ENCODE measurements at places on chromosomes 5 and 9.

DNA sequence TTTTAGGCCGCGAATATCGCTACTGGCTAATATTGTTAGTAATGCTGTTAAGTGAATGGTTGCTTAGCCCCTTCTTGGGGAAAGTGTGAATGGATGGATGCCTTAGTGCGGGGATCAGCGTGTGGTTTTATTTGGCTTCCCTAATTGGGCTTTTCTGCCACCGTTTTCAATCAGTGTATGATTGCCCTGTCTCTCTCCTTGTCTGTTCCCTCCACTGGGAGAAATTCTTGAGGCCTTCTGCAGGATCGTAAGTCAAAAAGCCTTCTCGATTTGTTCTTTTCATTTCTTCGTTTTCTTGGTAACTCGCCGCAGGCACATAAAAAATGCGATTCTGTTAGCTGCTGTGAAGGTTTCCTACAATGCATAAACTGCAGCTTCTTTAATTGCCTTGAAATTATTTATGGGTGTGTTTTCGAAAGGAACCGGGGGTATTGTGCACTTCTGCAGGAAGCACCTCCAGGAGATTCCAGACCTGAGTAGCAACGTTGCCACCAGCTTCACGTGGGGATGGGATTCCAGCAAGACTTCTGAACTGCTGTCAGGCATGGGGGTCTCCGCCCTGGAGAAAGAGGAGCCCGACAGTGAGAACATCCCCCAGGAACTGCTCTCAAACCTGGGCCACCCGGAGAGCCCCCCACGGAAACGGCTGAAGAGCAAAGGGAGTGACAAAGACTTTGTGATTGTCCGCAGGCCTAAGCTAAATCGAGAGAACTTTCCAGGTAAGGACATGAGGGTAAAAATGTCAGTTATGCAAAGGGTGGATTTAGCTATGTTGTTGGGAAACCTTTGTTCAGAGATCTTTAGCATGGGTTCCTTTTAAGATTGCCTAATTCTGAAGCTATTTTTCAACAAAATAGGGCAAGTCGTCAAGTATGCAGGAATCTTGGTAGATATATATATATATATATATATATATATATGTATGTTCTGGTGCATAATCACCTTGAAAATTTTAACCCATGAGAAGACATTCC lies 700 bp downstream of the SKP2 start:
- DNase-seq, result no peak

- DNase-seq, result no peak
These were observed 30.1 kb downstream of the UBE2QL1 start for GRCh38 chr5:6478793-6479192.

GRCh38 chr9:109718861-109719260 lies 61.1 kb upstream of the PALM2AKAP2 start:
- no peak for DNase-seq

DNA sequence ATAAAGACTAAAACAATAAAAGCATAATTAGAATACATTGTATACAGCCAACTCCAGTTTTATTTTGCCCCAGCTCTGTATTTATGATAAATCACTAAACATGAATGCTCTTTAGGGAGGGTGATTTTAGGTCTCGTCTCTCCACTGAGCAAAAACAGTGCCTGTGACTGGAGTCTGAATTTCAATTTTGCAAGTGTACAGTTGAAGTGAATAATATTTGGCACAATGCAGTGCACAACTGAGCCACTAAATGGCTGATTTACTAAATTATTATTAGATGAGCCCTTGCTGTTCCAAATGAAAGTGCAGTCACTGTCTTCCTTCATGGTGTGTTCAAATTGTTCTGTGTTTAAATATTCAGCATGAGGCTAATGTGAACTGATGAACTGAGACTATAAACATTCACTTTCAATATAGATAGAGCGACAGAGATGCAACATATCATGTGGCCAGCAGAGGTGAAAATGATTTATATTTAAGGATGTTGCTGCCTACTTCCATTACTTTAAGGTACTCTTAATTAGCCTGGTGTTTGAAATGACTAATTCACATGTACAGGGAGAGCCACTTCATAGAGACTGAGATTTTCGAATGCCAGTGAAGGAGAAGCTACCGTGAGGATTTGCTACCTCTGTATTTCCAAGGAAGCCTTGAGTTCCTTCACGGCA lies 375.1 kb downstream of the EBF1 start:
- DNase-seq, result no peak

DNA sequence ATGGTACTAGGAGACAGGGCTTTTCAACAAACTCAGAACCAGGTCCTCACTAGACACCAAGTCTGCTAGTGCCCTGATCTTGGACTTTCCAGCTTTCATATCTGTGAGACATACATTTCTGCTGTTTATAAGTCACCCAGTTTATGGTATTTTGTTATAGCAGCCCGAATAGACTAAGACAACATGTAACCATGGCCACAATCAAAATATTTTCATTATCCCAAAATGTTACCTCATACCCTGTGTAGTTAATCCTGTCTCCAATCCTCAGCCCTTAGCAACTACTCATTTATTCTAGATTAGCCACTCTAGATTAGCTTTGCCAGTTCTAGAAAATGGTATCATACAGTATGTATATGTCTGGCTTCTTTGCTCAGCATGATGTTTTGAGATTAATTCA lies 6.3 kb upstream of the ATG10 start:
- no peak for DNase-seq

DNA sequence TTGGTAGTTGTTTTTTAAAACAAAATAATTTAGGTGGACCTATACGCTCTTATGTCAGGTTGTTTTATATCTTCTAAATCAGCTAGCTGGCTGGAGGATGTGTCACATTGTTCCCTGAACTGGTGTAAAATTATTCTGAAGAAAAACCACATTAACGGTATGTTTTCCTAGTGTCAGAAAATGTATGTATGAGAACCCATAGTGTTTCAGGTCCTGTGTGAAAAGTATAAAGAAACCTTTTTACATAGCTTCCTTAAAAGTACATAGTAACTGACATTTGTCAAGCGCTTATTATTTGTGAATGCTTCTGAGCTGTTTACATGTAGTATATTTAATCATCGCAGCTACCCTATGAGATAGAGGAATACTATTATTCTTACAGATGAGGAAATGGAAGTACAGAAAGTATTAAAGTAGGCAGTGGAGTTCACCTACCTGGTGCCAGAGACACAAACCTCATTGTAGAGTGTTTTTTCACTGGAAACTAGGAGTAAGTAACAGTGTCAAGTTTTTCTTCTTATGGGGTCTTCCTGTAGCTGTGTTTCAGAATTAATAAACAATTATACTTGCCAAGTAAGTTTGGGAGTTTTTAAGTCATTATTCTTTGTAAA lies 10.4 kb upstream of the FAM120AOS start:
- DNase-seq, result no peak

GRCh38 chr5:137572042-137572695 lies 73.0 kb upstream of the SPOCK1 start:
- no peak for DNase-seq

- no peak for DNase-seq
These were observed 24.2 kb downstream of the BASP1 start for GRCh38 chr5:17241635-17242034.

DNA sequence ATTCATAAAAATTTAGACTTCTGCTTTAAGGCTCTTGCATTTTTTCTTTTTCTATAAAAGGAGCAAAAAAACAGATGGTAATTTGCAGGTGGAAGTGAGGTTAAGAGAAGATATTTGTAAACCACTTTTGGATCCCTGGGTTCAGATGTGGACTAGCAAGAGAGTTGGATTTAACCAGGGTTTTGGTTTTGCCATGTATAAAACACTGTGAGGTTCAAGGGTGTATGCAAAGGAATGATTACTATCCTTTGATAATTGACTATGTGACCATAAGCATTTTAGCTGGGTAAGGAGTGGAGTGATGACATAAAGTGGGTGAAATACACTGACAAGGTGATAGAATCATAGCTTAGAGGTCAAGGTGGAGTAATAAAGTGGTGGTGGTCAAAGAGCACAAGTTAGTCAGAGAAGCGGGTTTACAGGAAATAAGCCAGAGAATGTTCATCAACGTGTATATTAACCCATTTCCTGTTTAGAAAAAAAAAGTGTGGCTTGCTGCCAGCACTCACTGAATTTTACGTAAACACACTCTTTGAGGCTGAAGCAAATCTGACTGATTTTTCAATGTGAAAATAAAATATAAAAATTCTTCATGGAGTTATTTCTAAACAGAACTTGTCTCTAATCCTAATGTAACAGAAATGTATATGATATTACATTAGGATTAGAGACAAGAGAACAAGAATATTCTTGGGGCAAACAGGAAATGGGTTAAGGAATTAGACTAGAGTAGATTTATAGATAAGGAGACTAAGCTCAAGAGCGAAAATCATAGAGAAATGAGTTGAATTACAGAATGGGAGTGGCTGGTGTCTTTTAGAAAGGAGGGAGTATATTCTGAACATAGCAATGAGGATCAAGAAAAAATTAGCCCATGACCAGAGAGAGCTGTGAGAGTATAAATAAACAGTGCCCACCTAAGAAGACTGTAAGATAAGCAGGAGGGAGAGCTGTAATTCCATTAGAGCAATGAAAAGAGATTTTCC lies 74.5 kb downstream of the CDKN2A start:
- no peak for DNase-seq

DNA sequence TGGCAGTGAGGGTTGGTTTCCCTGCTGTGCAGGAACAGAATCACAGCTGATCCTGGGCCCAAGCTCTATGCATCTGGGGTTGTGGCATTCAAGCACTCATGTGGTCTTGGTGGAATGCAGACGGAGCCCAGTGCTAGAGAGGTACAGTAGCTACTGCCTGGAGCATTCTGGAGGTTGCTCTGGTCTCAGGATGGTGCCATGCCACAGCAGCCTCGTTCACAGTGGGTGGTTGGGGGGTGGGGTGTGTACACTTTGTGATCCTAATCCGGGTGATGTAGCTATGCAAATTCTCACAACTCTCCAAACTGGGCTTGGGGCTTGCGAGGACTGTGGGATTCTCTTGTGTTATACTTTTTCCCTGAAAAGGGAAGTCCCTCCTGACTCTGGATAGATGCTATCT lies 45.2 kb downstream of the FGD3 start:
- no peak for DNase-seq

DNA sequence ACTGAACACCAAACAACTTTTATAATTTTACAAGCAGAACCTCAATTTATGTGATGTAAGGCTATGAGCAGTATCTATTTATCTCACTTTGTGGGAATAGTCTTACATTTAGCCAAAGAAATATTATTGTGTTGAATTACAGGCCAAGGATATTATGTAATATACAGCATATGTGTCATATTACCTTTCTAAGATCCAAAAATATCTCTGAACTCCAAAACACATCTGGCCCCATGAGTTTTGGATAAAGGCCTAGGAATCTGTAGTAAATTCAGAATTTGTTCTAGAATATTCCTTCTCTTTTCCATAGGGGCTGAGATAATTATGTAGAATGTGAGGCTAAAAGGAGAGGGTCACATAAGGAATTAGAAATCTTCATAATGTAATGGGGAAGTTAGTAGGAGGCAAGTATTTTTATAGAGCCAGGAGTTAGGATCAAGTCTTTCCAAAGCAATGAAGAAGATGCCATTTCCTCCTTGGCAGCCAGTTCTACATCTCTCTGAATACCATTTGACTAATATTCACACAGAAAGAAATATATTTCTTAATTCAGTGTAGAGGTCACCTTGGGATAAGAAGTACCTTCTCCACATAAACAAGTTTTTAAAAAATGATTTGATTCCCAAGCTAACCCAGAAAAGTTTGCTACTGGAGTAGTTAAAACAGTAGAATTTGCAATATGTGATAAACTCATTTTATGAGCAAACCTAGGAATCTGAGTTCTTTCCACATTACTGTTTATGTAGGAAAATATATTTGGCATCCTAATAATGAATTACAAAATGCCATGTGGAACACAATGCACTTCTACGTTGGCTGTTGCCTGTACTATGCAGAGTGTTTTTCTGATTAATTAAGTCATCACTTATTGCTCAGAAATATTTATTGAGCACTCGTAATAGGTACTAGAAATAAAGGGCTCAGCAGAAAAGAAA lies 20.3 kb upstream of the GRAMD2B start:
- no peak for DNase-seq

- DNase-seq, result no peak
These were observed 250.3 kb downstream of the DMAC1 start for GRCh38 chr9:7549249-7549648.

DNA sequence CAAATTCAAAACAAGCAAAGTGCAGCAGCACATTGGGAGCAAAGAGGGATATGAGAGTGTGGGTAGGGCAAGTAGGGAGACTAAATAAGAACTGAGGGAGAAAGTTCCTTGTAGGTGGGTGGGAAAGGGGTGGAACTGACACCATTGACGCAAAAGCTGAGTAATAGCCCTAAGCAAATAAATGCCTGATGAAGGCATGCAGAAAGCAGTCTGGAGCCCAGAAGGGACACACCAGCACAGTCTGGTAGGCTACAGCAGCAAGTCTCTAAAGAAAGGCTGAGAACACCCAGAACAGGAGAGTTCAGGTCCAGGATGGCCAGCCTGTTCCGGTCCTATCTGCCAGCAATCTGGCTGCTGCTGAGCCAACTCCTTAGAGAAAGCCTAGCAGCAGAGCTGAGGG lies at the start of gene INSL4:
TSS of gene INSL4 (plus strand) at position 208 of the 400 bp plus-strand sequence. CDS start at position 313, 105 bp downstream.
- no peak for DNase-seq

DNA sequence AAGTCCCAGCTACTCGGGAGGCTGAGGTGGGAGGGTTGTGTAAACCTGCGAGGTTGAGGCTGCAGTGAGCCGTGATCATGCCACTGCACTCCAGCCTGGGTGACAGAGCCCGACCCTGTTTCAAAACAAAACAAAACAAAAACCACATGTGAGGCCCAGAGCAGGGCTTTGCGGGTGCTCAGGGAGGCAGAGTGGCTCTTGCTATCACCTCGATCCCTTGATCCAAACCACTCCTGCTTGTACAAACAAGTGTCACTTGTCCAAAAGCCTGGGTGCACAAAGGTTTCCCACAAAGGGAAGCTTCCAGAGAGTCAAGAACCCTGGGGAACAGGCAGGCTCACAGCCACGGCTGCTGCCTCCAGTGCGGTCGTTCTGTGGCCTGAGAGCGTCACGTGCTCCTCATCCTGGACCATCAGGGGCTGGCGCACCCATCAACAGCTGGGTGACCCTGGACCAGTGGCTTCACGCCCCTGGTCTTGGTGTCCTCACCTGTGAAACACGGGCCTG lies 162.7 kb downstream of the C9orf50 start:
- peak; percentile 27 for DNase-seq

DNA sequence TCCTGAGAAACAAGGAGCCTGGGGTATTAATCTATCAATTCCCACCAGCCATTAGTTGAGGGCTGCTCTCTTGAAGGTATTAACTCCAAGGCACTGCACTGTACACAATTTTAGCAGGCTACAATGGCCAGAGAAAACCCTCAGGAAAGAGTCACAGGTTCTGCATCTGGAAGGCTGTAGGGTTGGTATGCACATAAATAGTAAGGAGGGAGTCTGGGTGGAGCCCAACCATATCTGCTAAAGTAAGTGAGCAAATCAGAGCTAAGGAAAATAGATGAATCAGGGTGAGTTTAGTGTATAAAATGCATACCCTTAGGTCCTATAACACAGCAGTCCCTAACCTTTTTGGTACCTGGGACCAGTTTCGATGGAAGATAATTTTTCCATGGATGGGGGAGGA lies 18.2 kb downstream of the TMEM215 start:
- DNase-seq, result no peak
